ENCODE measurements at places on chromosomes 13 and 19.

DNA sequence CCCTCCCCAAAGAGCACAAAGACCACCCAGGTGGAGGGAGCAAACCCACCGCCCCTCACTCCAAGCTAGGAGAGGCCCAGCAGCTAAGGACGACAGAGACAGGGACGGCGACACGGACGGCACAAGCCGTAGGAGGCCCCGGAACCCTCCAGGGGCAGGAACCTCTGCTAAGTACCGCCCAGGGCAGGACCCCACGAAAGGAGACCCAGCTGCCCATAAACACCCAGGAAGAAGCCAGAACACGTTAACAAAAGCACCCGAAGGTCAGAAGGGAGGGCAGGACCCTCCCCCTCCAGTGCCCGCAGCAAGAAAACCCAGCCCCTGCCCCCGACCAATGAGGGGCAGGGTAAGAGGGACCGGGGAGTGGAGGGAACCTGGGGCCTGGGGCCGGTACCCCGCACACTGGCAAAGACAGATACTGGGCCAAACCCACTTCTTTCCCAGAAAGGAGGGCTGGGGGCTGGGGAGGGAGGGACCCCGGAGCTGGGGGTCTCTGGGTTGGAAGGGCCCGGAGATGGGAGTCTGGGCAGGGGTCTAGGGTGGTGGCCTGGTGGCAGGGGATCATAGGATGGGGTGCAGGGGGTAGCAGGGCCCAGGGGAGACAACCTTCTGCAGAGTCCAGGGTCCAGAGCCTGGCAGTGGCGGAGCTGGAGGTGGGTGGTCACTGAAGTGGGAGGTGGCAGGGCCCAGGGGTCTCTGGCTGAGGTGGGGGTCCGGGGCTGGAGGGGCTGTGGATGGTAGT is 2.4 kb downstream of the BTBD2 start:
- no peak for DNase-seq

- no peak for DNase-seq
Measured at GRCh38 chr13:36057041-36057440, 74.1 kb downstream of the DCLK1 start.

- DNase-seq, result no peak
Measured at GRCh38 chr13:110391273-110391672, 84.2 kb downstream of the COL4A2 start.

- DNase-seq, result no peak
Measured at GRCh38 chr13:90633849-90634248, 713.6 kb upstream of the MIR17HG start.

DNA sequence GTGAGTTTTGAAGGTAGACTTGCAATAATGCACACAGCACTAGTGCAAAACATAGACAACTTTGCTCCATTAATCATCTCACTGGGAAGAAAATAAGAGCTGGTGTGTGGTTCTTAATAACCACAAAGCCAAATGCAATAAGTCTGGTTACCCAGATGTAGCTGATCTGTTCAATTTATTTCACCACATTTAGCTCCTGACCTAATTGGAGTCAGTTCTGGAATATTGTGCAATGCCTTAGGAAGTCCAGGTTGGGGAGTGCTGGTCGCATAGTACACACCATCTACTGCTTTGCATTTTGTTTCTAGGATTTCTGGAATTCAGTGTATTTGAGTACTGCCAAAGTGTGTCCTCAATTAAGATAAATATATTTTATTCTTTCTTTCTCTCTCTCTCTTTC is 483.3 kb upstream of the SPRY2 start:
- no peak for DNase-seq

GRCh38 chr19:16368385-16369305 is 44.0 kb downstream of the KLF2 start:
- DNase-seq, result no peak

- DNase-seq, result no peak
Measured at GRCh38 chr13:91389186-91389585, 9.2 kb upstream of the GPC5 start.

GRCh38 chr19:57465680-57466381 is 8.9 kb upstream of the VN1R1 start:
- DNase-seq, result peak; percentile 23

GRCh38 chr13:38767506-38768265 is 80.8 kb downstream of the FREM2 start:
- no peak for DNase-seq

DNA sequence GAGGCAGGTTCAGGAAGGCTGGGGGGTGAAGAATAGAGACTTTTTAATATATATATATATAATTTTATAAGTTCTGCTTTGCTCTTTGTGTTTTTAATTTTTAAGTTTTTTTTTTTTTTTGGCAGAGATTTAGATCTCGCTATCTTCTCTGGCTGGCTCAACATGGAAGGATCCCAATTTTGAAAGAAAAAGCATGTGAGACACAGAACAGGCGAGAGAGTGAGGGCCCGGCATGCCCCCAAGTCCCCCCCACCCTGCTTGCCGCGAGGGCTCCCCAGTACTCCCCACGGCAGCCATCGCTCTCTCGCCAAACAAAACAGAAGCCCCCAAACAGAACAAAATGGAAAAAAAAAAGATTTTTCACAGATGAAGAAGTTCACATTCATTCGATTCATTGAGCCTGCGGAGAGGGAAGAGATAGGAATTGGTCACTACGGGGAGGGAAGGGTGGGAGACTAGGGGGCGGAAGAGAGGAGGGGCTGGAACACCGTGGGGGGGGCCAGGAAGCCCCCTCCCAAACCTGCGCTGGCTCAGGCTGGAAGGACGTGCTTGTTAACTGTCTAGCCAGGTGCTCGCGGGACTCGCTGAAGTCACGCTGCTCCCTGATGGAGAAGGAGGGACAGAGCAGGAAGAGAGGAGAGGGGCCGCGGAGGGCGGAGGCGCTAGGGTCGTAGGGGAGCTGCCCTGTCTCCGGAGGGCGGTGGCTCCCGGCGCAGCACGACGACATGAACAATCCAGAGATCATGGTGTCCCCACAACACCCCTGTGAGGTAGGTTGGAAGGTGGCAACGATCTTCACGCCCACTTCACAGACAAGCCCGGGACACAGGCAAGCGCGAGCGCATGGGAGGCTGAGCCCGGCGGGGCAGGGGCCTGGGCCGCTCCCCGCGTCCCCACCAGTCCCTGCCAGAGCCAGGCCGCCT is 10.6 kb downstream of the KHSRP start:
- no peak for DNase-seq

- peak; percentile 45 for DNase-seq
Measured at GRCh38 chr13:43874504-43875092, 4.9 kb downstream of the CCDC122 start.

GRCh38 chr13:40982772-40983171 is 36.3 kb downstream of the ELF1 start:
- DNase-seq, result peak; percentile 10

DNA sequence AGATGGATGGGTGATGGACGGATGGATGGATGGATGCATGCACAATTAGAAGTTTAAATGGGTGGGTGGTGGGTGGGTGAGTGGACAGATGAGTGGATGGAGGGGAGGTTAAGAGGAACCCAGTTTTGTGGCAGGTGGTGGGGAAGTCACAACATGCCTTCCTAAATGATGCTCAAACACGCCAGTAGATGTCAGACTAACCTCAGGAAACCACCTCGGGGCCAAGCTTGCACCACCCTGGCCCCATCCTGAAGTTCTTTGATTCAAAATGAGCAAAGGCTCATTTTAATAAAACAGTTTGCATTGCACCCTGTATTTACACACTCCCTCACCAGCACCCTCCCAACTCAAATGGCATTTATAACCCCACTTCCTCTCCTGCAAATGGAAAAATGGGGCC is 91.4 kb upstream of the CACNA1A start:
- DNase-seq, result peak; percentile 74

- no peak for DNase-seq
Measured at GRCh38 chr13:72527333-72527732, 200.1 kb downstream of the MZT1 start.

DNA sequence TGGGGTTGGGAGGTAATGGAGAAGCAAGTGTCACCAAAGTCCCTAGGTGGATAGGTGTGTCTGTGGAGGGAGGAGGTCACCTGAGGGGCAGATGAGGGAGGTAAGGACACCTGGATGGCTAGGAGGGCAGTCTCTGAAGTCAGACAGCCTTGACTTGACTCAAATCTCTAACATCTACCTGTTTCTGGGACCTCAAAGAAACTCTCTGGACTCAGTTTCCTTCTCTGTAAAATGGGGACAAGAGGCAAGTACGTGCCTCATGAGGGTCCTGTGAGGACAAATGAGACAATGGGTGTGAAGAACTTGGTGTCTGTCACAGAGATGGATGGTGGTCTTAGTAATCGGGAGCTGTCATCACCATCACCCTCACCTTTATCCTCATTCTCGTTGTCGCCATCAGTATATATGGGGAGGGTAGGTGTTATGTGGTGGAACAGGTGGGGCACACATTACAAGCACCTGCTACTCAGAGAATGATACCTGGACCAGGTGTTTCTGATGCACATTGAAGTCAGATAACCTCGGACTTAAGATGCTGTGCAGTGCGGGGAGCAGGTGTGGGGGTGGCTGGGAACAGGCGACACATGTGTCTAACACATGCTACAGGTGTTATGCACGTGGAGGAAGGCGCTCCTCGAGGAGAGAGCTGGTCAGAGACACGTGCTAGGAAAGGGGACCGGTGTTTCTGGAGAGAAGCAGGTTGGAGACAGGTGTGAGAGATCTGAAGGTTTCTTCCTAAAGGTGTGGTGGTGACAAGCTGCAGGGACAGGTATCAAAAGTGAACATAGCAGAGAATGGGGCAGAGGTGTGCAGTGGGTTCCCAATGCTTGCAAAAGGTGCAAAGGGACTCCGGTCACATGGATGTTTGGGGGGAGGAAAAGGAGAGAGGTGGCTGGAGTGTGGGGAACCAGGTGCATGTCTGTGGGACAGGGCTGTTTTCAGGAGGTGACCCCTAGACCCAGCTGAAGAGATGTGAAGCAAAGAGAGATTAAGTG is 3.8 kb downstream of the ERFL start:
- no peak for DNase-seq

- no peak for DNase-seq
Measured at GRCh38 chr13:103517768-103518102, 451.5 kb upstream of the SLC10A2 start.

DNA sequence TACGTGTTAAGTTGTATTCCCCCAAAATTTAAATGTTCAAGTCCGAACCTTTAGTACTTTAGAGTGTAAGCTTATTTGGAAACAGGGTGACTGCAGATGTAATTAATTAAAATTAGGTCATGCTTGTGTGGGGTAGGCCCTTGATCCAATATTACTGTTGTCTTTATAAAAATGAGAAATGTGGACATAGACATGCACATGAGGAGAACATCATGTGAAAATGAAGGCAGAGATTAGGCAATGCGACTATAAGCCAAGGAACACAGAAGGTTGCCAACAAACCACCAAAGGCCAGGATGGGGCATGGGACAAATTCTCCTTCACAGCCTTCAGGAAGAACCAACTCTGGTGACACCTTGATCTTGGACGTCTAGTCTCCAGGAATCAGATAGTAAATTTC is 1698.4 kb upstream of the SLC10A2 start:
- DNase-seq, result no peak

DNA sequence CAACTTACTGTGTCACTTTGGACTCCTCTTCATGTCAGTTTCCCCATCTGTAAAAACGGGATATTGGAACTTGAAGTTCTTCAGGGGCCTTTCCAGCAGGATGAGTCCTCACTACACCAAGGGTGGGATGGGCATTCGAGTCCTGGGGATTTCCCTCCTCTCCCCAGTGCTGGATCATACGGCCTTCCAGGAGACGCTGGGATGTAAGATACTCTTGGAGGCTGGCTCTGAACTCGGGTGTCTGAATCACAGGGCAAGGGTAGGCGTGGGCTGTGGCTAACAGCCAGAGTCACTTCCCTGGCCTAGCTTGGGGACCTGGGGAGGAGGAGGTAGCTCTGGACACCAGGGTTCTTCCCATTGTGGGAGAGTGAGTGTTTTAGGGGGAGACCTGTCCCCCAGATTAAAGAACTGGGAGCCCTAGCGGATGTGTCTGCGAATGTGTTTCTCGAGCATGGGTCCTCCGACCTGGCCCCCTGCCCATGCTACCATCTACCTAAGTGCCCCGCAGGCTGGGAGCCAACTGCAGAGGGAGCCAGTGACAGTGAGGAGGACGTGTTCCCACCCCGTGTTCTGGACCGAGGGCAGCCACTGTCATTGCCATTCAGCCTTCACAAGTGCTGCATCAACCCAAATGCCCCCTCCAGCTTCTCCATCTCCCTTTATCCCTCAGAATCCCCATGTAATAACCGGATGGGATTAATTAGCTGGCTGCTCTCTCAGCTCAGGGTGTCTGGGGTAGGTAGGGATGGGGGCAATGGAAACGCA is 2.4 kb upstream of the CYTH2 start:
- DNase-seq, result peak; percentile 39

GRCh38 chr19:10864538-10864899 is 6.8 kb upstream of the CARM1 start:
- DNase-seq, result peak; percentile 72

- no peak for DNase-seq
Measured at GRCh38 chr13:47110833-47111240, 214.0 kb upstream of the HTR2A start.

DNA sequence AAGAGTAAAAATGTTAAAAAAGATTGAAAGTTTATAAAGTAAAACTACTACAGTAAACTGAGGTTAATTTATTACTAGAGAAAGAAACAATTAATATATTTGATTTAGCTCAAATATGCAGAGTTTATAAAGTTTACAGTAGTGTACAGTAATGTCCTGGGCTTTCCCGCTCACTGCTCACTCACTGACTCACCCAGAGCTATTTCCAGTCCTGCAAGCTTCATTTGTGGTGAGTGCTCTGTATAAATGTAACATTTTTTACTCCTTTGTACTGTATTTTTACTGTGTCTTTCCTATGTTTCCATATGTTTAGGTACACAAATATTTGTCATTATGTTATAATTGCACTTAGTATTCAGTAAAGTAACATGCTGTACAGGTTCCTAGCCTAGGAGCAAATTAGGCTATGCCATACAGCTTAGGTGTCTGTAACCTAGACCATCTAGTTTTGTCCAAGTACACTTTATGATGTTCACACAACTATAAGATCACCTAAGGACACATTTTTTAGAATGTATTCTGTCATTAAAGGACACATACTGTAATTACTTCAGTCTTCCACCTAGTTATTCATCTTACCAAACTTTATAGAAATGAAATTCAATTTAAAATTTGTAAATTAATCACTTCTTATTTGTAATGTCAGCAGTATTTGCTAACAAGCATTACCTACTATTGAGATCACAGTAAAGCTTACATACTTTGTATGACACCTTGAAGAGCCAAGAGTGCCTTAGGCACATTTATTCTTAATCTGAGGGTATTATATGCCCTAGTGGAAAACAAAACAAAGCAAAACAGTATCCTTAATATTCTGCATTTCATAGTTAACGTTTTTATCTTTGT is 683.4 kb downstream of the PCDH9 start:
- peak; percentile 6 for DNase-seq

DNA sequence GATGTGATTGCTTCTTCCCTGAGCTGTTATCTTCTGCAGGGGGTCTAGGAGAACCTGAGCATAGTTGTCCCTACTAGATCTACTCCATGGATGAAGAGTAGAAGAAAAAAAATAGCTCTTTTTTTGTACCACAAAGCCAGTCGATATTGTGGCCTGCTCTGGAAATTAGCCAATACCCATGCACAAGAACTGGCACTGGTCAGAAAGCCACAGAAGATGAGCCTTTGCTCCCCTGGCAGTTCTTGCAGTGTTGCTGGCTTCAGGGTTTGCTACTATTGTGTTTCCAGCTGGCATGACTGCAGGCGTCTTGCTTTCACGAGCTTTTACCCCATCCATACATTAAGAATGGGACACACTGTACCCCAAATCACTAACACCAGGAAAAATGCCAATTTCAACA is 547.7 kb upstream of the KLF12 start:
- DNase-seq, result no peak

GRCh38 chr13:25489238-25489637 is 117.5 kb downstream of the ATP8A2 start:
- no peak for DNase-seq

Data from AG10803 (cell line).